ENCODE measurements at places on chromosomes 16 and 17.
A peak's percentile ranks its signal among the peaks of the same experiment; 100 is the strongest.

- no peak for DNase-seq
Measured at GRCh38 chr17:78498848-78499247, 78.3 kb downstream of the DNAH17 start.

- DNase-seq = no peak
Measured at GRCh38 chr16:87575027-87575804, 27.1 kb upstream of the JPH3 start.

DNA sequence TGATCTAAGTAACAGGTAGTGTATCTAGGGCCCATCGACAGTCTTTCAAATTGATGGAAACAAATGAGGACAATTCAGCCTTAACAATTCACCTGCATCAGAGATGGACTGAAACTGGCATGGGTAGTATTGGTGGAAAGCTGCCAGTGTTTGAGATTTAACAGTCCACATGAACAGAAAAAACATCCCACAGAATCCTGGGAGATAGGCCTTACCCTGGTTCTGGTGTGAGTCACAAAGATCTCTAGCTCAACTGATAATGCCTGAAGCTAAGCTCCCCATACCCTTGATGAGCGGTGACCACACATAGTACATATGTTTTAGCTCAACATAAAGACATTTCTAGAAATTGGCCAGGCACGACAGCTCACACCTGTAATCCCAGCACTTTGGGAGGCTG, 21.9 kb downstream of the CRK start:
- DNase-seq = no peak

- DNase-seq = no peak
Measured at GRCh38 chr16:19463468-19464315, 46.0 kb downstream of the TMC5 start.

- no peak for DNase-seq
Measured at GRCh38 chr17:73208139-73208827, 15.4 kb downstream of the COG1 start.

DNA sequence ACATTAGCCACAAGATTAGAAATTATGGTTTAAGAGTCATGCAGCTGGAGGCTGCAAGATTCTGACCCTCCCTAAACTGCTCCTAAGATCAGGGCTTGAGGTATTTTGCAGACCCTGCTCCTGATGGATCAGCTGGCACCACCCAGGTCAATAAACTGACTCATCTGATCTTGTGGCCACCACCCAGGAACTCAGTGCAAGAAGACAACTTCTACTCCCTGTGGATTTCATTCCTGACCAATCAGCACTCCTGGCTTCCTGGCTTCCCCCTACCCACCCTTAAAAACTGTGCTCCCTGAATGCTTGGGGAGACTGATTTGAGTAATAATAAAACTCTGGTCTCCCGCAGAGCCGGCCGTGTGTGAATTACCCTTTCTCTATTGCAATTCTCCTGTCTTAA, 25.0 kb upstream of the MILR1 start:
- DNase-seq = no peak

- no peak for DNase-seq
Measured at GRCh38 chr17:72378414-72379390, 257.9 kb downstream of the SOX9 start.

DNA sequence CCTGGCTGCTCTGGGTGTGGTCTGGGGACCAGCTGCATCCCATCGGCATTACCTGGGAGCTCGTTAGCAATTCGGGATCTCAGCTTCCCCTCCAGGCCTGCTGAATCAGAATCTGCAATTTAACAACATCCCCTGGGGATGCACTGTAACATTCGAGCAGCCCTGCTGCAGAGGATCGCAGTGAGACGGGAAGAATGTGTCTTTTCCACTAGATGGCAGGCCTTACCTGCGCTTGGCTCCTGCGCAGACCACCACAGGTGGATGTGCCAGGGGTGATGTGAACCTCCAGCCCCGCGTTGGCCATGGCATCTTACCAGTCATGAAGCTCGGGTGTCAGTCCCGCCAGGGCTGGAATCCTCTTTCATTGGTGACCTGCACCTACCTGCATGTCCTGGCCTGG, 209.9 kb downstream of the PRKCB start:
- no peak for DNase-seq

- DNase-seq = no peak
Measured at GRCh38 chr16:21260870-21261791, 17.0 kb downstream of the CRYM start.

DNA sequence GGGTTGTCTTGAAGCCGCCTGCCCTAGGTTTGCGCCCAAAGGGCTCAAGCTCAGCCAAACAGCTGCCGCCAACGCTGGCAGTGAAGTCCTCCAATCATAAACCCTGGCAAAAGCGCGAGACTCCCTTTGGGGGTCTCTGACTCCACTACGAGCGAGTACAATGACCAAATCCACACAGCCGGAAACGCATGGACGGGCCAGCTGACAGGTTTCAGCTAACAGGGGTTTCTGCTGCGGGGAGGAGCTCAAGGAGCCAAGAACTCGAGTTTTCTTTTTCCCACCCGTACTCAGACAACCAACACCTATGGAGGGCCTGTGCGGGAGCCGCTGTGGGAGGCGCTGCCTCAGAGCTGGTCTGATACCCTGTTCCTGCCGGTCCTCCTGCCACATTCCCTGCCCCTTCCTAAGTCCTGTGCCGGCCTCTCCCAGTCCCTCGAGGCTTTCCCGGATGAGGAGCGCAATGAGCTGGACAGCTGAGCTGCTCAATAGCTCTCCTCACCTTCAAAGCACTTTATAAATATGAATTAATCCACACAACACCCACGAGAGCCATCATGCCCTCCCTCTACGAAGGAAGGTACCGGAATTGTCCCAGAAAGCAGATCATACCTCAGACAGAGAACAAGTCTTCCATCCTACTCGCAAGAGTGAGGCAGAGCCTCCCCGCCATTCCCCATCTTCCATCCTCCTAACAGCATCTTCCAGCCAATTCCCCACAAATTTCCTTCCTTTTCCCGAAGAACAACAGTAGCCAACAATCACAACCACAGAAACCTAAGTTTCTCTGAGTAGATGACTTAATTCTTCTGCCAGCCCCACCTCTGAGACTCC, 6.1 kb downstream of the ABR start:
- peak; percentile 53 for DNase-seq

DNA sequence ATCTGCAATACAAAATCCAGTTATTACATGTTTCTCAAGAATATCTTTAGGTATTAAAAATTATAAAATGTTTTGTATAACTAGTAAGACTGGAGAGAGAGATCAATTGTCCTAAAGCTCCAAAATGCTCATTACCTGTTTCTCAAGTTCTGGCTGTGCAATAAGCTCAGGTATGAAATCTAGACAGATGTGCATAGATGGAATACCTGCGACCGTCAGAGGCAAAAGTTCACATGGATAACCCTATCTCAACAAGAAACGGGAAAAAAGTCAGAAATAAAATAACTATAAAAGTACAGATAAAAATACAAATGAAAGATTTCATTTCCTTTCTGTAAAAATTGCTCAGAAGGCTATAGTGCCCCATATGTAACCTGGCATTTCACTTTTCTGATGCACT, 5.8 kb upstream of the BRIP1 start:
- no peak for DNase-seq

DNA sequence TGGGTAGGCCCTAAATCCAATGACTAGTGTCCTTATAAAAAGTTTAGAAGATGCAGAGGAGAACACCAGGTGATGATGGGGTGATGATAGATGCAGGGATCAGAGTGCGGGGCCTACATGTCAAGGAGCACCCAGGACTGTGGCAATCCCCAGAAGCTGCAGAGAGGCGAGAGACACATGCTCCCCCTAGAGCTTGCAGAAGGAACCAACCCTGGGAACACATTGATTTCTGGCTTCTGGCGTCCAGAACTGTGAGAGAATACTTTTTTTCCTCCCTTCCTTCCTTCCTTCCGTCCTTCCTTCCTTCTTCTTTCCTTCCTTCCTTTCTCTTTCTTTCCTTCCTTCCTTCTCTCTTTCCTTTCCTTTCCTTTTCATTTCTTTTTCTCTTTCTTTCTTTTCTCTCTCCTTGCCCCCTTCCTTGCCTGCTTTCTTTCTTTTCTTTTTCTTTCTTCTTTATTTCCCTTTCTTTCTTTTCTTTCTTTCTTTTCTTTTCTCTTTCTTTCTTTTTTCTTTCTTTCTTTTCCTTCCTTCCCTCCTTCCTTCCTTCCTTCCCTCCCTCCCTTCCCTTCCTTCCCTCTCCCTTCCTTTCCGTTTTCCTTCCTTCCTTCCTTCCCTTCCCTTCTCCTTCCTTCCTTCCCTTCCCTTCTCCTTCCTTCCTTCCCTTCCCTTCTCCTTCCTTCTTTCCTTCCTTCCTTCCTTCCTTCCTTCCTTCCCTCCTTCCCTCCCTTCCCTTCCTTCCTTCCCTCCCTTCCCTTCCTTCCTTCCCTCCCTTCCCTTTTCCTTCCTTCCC, 134.3 kb downstream of the HAPSTR1 start:
- no peak for DNase-seq

GRCh38 chr17:33987162-33987561, 267.9 kb upstream of the CCL2 start:
- no peak for DNase-seq

GRCh38 chr17:77148077-77148939, 7.5 kb downstream of the SEC14L1 start:
- DNase-seq = no peak

GRCh38 chr17:2723997-2724783, 12.6 kb upstream of the CLUH start:
- peak; percentile 58 for DNase-seq

DNA sequence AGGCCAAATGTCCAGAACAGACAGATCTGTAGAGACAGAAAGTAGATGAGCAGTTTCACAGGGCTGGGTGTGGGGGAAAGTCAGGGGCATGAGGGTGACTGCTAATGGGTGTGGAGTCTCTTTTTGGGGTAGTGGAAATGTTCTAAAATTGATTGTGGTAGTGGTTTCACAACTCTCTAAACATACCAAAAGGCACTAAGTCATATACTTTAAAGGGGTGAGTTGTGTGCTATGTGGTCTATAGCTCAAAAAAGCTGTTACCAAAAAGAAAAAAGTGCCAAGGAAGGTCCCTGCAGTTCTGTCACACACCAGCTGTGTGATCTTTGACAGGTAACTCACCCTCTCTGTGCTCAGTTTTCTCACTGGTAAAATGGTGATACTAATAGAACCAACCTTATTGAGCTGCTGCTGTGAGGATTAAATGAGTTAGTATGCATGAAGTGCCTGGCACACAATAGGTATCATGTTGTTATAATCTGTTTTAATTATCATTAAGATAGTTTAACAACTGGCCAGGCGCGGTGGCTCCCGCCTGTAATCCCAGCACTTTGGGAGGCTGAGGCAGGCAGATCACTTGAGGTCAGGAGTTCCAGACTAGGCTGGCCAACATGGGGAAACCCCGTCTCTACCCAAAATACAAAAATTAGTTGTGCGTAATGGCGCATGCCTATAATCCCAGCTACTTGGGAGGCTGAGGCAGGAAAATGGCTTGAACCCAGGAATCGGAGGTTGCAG, 10.3 kb downstream of the ITGAX start:
- DNase-seq = no peak

GRCh38 chr16:21937336-21937829, 15.8 kb upstream of the UQCRC2 start:
- no peak for DNase-seq

- no peak for DNase-seq
Measured at GRCh38 chr17:67412032-67412431, 35.0 kb downstream of the PITPNC1 start.

GRCh38 chr17:15654886-15655561, 29.1 kb downstream of the TRIM16 start:
- no peak for DNase-seq

DNA sequence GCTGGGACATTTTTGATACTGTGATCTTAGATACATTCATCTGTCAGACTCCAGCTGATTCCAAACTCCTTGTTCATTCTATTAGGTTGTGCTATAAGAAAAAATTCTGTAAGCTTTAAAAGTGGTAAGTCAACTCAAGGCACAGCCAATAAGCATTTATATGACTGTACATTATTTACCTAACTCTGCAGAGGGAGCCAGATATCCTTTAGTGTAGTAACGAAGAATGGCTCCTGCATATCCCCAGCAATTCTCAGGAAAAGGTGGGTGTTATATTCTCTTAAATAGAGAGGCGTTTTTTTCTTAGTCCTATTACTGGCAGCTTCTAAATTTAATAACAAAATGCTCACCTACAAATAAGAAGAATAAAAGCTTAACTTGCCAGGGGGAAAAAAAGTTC, 374.3 kb upstream of the GOT2 start:
- no peak for DNase-seq

- DNase-seq = no peak
Measured at GRCh38 chr16:78902321-78902720, 698.2 kb downstream of the MAF start.

DNA sequence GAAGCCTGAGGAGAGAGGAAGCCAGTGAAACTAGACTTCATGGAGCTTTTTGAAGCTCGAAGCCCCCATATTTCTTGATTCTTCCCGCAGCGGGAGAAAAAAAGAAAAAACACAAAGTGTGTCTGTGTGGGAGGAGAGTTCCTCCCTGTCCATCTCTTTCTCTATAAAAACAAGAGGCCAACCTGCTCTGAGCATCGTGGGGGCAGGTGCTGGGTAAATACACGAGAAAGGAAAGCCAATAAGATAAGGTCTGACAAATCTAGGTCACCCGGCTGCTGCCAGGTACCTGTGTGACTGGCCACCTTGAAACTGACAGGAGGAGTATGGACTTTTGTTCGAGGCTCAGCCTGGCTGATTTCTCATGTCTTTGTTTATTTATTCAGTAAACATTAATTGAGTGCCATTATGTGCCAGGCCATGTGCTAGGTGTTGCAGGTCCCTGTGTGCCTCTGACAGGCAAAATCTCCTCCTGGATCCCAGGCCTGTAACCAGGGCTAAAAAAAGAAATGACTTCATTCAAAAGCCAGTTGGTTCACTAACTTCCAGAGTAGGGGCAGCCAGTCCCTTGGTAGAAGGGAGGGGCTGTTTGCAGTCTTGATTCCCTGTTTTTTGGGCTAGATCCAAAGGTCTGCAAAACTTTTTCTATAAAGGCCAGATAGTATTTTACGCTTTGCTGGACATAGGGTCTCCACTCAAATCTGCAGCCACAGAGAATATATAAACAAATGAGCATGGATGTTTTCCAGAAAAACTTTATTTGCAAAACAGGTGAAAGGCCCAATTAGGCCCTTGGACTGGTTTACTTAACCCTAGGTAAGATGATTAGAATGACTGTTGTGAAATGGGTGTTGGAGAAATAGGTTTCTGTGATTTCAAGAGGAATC, 35.6 kb downstream of the YPEL2 start:
- DNase-seq = peak; percentile 53

- peak; percentile 57 for DNase-seq
Measured at GRCh38 chr17:21029036-21029435, 13.8 kb downstream of the USP22 start.

GRCh38 chr16:15051387-15051951, 4.4 kb downstream of the NTAN1 start:
- DNase-seq = no peak

DNA sequence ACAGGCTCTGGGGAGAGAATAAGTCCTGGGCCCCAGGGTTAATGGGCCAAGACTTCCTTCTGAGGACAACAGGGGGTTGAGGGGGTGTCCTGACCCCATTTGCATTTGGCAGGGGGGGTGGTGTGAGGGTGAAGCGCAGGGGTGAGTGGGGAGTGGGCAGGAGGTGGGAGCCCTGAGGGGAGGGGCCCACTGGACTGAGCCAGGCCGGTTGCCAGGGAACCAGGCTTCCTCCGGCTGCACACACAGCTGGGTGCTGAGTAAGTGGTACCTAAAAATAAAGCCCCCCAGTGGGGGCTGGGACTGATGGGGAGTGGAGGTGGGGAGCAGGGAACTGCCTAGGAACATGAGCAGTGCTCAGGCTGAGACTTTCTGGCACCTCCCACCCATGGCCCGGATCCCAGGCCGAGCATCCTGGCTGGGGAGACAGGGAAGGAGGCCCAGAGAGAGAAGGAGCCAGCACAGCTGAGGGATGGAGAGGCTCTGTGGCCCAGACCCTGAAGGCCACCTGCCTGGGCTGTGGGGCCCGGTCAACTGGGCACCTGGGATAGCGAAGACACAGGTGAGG, 7.5 kb upstream of the RASD1 start:
- peak; percentile 79 for DNase-seq
